ENCODE measurements at places on chromosomes 16 and 17. TPM values are rescaled to one million over a fixed set of nuclear protein-coding genes. Genes with fewer than 3 reads are reported as not detected.

TPSD1 gene
- total RNA-seq = not detected

CES5A gene
- not detected for total RNA-seq

DNA sequence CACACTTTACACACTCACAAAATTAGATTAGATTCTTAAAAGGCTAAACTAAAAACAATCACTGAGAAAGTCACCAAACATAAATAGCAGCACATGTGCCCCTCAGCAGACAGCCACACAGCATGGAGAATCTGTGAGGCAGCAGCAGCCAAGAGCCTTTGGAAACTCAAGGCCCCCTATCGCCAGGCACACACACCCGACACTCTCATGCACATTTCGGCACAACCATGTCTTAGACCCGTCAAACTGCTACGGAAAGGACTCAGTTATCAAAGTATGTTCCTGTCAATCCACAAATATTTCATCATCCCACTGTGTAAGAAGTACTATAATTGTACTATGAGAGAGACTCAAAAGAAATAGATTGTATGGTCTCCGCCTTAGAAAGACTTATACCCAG lies 20.9 kb downstream of the UBE2O start:
- no peak for DNase-seq

DNA sequence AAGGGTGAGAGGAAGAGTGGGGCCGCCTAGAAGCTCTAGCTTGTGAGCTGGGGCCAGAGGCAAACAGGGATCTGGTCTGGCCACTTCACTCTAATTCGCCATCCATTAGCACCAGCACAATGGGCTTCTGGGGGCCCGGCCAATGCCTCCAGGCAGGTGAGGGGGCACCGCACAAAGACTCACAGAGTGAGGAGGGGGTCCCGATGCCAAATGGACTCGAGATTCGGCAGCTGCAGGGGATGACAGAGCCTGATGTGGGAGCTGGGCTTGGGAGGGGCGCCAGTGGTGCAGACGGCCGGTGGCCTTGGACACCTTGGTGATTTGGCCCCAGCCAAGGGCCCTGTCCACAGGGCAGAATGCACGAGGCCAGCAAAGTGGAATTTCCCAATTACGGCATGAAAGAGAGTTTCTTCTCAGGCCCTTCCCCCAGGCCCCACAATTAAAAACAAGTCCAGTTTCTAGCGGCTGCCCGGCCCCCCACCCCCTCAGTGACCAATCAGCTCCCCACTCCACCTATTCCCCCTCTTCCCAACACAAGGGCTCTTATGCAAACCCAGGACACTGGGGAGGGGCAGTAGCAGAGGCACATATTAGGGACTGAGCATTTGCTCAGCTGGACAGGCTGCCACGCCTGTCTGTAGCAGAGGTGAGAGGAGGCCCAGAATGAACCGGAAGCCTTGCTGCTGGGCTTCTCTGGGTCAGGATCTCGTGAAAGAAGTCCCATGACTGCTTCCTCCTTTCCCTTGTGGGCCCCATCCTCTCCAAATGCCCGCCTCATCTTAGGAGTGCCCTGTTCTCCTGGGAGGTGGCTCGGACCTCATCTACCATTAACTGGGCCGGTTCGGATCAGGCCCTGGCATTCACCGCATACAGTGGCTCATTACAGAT lies 39.4 kb upstream of the MTSS2 start:
- no peak for DNase-seq

- DNase-seq = peak; percentile 54
Observed at GRCh38 chr17:36722121-36722902, 120.9 kb downstream of the MRM1 start.
